ENCODE measurements at places on chromosomes 16 and 17.

DNA sequence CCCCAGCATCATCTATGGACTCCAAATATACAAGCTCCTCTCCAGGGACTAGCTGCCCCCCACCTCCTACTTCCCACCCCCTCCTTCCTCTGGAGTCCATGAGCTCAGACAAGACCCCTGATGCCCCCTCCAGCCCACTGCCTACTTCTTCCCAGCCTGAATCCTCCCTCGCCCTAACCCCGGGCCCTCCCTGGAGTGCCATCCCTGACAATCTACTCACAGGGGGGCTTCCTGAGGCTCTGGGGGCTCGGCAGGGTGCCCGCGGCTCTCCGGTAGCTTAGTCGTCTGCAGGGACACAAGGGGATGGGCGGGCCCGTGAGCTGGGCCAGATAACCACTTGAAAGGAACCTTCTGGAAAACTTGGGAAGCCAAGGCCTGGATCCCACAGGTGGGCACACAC lies 15.1 kb downstream of the MPP3 start:
- DNase-seq = no peak

GRCh38 chr16:12474806-12475410 lies 328.8 kb downstream of the CPPED1 start:
- DNase-seq = no peak

DNA sequence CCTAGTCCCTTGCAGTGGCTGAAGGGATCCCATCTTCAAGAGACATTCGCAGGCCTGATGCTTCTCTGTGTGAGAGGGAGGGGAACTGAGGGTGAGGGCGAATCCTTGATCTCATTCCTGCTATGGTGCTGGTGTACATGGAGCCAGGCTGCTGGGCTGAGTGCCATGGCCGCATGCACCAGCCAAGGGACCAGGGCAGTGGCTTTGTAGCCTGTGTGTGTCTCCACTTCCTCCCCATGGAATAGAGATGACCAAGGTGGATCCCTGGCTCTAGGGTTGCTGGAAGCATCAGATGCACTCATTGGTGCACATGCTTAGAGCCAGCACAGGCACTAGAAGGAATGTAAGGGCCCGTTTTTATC lies 195.0 kb downstream of the FOXL1 start:
- DNase-seq = no peak

DNA sequence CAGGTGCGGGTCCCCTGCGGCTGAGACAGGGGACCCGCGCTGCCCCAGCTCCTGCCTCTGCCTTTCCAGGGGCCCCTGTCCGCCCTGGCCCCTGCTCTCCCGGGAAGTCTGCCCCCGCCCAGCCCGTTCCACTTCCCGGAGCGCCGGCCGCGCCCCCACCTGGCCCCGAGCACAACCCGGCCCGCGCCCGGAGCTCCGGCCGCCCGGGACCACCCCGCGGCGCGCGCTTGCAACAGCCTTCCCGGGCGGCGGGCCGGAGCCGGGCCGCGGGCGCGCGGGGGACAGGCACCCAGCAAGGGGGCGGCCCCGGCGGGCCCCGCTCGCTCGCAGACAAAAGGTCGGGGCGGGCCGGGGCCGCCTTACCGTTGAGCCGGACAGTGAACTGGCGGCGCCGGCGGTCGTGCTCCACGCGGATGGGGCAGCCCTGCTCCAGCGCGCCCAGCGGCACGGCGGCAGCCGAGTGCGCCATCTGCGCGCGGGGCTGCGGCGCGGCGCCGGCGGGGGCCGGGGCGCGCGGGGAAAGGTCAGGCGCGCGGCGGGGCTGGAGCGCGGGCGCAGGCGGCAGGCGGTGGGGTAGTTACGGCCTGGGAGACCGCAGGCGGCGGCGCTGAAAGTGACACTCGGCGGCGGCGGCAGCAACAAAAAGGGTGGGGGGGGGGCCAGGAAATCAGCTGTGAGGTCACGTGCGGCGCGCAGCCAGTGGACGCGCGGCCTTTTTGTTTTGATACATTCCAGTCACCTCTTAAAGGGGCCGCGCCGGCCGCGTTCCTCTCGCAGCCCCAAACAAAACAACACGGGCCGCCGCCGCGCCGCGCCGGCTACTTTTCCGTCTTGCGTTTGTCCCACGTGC lies at the start of gene NATD1:
NATD1 (minus strand) TSS at position 615 of the 850 bp plus-strand sequence; CDS start at position 469, 146 bp downstream.
- DNase-seq = peak; percentile 89

DNA sequence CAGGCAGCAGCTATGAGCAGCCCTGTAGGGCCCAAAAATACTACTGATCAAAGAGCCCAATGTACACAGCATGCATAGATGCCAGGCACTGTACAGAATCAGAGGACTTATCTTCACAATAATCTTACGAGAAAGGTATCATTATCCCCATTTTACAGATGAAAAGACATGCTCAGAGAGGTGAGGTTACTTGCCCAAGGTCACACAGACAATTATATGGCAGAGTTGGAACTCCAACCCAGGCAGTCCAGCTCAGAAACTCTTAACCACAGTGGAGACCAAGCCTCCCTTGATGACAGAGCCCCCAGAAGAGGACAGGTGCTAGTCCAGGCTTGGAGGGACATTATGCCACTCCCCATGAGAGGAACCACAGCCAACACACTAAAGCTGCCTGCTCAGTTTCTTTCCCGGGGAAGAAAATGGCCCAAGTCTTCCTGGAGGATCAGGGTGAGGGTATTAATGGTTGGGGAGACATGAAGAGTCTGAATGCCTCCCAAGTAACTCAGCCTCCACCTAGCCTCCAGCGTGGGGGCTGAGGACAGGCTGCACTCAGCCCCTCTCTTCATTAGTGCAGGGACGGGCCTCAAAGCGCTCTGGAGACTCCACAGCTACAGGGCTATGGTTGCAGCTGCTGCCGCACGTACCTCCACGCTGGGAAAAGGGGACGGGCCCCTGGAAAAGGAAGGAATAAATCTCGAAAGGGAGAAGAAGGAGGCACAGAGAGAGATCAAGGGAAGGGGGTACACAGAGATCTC lies 826 bp downstream of the UNC119 start:
- no peak for DNase-seq

DNA sequence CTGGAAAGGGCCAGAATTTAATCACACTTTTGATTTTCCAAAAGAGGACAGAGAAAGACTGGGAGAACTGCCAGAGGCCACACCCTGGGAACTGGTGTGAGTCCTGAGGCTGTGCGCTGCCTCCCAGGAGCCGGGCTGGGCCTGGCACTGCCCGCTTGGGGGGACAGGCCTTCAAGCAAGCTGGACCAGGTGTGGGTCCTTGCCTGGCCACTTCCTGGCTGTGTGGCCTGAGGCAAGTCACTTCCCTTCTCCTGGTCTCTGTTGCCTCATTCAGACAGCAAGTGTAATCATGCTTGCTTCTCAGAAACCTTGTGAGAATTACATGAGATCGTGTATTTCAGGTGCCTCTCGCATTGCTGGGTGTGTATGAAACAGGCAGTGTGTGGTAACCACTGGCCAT lies 143.0 kb downstream of the SNX29 start:
- DNase-seq = no peak

Measured in hematopoietic multipotent progenitor cell treated with erythropoietin and hydrocortisone succinate and interleukin-3 and kit ligand, for 15 days (in vitro differentiated cells).